ENCODE measurements at places on chromosomes 6 and 20.
A peak's percentile ranks its signal among the peaks of the same experiment; 100 is the strongest.

GRCh38 chr6:16361121-16361520, 122.7 kb downstream of the GMPR start:
- DNase-seq: no peak

DNA sequence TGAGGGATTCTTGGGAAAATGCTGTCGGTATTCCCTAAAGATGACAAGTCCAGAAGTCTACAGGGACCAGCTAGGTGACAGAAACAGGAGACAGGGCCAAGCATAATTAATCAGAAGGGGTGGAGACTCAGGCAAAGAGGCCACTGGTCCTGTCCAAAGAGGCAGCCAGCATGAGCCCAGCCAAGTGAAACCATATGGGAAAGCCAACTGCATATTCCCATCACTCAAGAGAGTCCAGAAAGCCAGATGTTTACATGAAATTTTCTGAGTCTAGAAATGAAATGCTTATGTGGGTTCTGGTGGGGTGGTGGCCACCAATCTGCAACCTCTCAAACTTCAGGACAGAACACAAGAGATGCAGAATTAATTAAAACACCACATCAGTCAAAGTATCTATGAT, 74.3 kb downstream of the ANKRD60 start:
- DNase-seq: no peak

DNA sequence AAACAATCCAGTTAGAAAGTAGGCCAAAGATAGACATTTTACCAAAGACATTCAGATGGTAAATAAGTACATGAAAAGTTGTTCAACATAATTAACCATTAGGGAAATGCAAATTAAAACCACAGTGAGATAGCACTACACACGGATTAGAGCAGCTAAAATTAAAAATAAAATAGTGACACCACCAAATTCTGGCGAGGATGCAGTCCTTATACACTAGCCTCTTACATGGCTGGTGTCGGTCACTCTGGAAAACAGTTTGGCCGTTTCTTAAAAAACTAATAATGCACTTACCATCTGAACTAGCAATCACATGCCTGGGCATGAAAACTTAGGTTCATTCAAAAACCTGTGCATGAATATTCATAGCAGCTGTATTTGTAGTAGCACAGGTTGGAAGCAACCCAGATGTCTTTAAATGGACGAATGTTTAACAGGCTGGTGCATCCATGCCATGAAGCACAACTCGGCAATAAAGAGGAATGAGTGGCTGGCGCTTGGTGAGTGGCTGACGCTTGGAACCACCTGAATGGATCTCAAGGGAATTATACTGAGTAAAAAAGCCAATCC, 77.0 kb downstream of the FAM120B start:
- DNase-seq: no peak

- no peak for DNase-seq
Observed at GRCh38 chr20:40307997-40308396, 381.0 kb downstream of the MAFB start.

GRCh38 chr6:34904990-34905613, 16.0 kb downstream of the ANKS1A start:
- DNase-seq: peak; percentile 20

GRCh38 chr20:49377326-49377725, 99.5 kb upstream of the ZNFX1 start:
- no peak for DNase-seq

Data from adrenal gland (tissue), 19 donors.